Nephron progenitor cell (in vitro differentiated cells): ENCODE measurements at places on chromosomes 6 and 20.
A peak's percentile ranks its signal among the peaks of the same experiment; 100 is the strongest.

DNA sequence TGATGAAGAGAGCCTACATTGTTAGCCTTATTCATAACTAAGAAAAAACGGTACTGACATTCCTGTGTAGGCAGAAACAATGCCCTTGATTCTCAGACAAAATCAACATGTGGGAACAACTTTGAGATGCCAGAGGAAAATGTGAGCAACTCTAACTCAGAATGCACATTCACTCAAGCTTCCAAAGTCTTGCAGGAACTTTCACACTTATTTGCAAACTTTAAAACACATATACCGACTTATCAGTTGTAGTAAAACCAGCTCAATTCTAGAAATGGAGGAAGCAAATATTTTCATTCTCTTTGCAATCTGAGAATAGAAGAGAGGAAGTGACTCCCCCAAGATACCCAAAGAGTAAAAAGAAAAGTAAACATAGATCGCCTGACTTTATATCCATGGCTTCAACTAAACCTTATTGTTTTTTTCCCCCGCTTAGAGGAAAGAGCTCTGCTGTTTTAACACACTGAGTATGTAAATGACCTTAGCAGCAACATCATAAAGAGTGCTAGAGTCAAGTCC lies 117.6 kb downstream of the EPB41L2 start:
- DNase-seq: no peak

GRCh38 chr20:51384875-51385274 lies 157.6 kb downstream of the NFATC2 start:
- DNase-seq: no peak

DNA sequence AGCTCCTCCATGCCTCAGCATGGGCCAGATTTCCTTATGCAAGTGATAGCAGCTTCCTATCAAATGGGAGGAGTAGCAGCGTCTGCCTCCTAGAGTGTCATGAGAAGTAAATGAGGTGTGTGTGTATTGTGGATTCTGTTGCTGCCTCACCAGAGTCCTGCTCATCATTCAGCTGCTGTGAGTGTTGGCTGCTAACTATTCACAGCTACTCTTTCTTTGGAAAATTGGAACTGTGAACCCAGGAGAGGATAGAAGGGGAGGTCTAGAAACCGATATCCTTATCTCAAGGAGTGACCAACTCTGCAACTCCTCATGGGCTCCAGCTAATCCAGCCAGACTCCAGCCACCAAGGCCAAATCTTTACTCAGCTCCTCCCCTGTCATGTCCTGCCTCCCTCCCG lies 63.3 kb downstream of the TOX2 start:
- DNase-seq: no peak

- DNase-seq: no peak
Measured at GRCh38 chr6:72849346-72849745, 227.5 kb downstream of the KCNQ5 start.

GRCh38 chr20:1835186-1836035 lies 59.8 kb upstream of the SIRPA start:
- no peak for DNase-seq

GRCh38 chr6:84072442-84072997 lies 38.9 kb downstream of the MRAP2 start:
- DNase-seq: no peak

GRCh38 chr6:25882051-25882496 lies 8.0 kb upstream of the SLC17A3 start:
- no peak for DNase-seq

DNA sequence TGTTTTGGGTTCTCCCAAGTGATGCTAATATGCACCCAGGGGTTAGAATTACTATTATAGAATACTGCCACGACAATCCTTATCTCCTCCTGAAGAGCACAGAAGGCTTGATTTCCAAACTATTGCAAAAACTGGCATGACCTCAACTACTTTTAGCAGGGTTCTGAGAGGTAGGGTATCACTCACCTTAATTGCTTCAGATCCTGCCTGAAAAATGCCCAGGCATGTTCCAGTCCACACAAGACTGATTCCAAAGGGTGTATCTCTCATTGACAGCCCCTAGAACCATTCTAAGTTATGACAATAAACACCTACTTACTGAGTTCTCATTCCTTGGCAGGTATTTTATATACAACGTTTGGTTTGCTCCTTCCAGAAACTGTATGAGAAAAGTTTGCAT lies 5.0 kb upstream of the DSE start:
- no peak for DNase-seq

DNA sequence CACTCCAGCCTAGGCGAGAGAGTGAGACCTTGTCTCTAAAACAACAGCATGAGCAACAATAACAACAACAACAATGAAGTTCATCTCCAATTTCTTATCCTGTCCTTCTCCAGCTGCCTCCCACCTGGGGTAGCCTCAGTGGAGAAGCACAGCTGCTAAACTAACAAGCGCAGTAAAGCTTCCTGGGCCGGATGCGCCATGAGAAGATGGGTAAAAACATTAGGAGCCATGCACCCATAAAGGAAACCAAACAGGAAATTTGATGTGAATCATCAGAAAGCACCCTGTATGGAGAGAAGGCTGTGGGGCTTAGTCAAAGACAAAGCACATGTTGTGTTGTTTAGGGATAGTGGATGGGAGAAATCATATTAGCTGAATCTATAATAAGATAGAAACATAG lies 61.1 kb upstream of the CCN6 start:
- no peak for DNase-seq

DNA sequence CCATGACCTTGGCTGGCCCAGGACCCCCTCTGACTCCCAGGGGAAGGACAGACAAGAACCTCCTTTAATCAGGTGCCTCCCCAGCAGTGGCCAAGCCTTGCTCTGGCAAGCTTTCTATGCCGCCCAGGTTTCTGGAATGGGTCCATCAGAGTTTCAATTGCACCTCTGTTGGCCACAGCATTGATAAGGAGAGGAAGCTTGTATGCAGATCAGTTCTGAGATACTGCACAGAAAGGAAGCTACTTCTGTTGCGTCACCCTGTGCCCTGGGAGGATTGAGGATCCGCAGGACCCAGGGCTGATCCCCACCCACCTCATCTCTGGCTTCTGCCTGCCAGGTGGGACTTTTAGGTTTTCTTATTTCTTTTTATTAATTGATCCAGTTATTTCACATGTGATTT lies 167.2 kb downstream of the TFAP2C start:
- DNase-seq: no peak

DNA sequence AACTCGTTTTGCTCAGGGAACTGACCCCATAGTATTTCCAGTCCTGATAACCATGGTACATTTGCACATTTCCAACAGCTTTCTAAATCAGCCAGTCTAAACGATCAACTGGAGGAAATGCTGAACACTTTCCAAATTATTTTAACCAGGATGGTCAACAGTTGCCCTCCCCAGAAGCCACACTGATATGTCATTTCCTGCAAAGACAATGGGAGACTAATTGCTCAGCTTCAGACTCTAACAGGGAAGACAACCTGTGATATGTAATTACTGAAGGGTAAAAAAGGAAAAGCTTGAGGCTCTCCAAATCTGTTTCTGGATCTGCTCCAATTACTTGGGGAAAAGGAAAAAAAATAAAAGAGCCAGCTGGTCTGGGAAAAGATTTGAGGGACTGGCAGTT lies 88.8 kb downstream of the FYN start:
- DNase-seq: no peak

DNA sequence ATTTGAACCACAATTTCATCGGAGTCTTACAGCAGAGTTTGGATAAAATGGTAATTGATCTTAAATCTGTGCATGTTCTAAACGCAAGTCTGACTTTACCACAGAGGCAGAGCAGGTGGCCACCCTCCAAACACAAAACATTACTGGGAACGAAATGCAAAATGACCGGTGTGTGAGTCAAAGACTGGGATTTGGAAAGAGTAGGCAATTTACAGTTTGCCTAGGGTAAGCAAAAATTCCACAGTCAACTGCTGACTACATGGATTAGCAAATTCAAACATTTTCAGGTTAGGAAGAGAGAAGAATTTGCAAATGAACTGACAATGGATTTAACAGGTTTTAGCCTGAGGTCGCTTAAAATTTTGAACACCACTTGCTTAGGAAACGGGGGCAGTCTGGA lies 444.4 kb downstream of the HDGFL1 start:
- DNase-seq: no peak

GRCh38 chr6:42932412-42932811 lies 3.1 kb downstream of the CNPY3 start:
- no peak for DNase-seq

- DNase-seq: no peak
Measured at GRCh38 chr6:44775121-44775520, 387.6 kb downstream of the CDC5L start.

- DNase-seq: peak; percentile 79
Measured at GRCh38 chr6:1524040-1524480, 85.7 kb upstream of the FOXC1 start.

DNA sequence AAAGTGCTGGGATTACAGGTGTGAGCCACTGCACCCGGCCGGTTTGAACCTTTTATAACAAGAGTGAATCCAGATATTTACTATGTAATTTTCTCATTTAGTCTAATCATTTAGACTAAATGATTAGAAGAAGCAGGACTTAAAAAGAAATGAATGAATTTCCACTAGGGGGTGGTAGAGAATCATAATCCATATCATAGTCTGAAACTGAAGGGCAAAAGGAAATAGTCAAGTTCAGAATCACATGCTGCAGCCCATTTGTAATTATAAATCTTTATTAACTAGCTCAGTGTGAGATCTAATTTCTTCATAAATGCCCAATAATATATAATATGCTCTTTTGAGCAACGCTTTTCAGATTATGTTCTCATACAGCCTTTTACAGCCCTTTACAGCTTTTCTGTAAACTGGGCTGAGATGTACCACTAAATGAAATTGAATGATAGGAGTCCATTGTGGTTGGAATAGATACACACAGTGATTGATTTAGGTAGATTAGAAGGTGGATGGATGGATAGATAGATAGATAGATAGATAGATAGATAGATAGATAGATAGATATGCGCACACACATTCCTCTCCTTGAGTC lies 31.8 kb downstream of the PSMB9 start:
- DNase-seq: no peak

GRCh38 chr20:60254901-60255411 lies 296.7 kb downstream of the CDH26 start:
- no peak for DNase-seq

- DNase-seq: no peak
Measured at GRCh38 chr20:1998715-1999114, 4.9 kb upstream of the PDYN start.

- DNase-seq: peak; percentile 49
Measured at GRCh38 chr20:38658879-38659596, 57.4 kb downstream of the ARHGAP40 start.

DNA sequence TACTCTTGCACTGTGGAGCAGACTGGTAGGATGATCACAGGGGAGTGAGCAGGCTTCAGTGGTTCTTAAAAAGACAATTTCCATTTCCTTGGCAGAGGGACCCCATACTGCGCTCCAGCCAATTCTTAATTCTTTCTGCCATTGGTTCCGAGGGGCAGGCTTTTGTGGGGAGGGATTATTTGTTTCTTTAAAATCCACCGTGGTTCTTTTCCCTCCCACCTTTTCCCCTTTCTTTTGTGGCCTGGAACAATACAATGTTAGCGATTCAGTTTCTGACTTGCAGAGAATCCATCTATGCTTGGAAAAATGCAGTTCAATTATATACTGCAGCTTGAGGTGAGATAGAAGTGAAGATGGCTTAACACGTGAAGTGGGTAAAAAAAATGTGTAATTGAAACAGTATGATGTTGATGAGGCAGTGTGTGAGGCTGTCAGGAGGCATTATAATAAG lies 379.0 kb upstream of the FLRT3 start:
- no peak for DNase-seq

GRCh38 chr6:138571181-138571580 lies 71.9 kb upstream of the NHSL1 start:
- DNase-seq: no peak

GRCh38 chr20:62129731-62130531 lies 7.7 kb downstream of the LSM14B start:
- no peak for DNase-seq

DNA sequence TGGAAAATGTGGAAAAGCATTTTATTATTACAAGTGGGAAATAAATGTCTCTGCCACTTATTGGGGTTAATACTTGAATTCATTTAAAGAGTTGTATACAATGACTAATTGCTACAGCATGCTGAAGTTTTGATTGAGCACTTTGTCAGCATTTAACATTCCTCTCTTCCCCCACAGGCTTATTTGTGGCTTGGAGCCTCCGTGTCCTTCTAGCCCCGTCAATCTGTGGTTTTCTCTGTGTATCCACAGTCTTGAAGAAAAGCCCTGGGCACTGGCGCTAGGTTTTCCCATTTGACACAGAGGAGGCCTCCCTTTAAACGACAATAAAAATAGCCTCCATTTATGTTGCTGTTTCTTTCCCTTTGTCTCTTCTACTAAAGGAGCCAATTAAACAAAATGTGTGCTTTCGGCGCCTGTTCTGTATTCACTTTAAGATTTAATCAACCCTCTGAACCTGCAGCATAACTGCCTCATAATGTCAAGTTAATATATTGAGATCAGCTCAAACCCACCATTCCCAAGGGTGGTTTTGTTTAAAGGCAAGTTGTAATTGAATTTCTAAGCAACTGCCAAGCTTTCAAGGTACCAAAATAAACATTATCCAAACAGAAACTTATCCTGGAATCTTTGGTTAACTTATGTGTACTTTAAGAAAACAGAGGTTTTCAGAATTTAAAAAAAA lies 326.6 kb upstream of the RNF24 start:
- no peak for DNase-seq

DNA sequence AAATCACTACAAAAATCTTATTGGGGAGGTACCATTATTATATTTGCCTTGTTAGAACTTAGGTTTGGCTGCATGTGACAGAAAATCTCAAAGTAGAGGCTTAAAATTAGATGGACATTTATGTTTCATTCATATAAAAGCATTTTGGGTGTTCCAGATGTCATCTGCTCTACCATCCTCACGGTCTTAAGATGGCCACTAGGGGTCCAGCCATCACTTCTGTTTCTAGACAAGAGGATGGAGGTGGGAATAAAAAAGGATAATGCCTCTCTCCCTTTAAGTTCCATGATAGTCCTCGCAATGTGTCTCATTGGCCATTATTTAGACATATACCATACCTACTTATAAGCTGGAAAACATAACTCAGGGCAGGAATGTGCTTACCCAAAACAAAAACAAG lies 929.5 kb downstream of the KIF16B start:
- no peak for DNase-seq

- DNase-seq: no peak
Measured at GRCh38 chr6:30151580-30151979, 9.4 kb downstream of the TRIM10 start.

GRCh38 chr20:5205348-5206210 lies 78.8 kb downstream of the CDS2 start:
- peak; percentile 81 for DNase-seq

DNA sequence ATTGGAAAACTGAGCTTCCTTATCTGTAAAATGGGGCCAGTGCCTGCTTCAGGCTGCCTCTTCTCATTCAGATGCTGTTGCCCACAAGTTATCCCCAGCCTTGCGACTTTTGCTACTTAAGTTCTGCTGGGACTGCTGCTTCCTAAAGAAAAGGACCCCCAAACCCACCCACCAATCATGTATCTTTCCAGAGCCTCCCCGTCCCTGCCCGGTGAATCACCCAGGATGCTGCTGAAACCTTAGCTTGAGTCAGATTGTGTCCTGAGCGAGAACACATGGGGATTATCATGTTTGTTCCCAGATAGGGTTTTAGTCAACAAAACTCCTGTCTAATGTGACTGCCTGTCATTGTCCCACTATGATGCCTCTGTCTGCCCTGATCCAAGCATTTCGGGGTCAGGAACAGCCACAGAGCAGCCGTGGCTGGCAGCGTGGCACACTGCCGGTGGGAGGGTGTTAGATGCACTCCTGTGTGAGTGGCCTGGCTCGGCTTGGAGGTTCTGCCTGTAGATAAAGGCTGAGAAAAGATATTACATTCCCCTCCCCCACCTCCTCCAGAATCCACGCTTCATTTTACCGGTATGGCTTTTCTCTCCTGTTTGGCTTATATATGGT lies 79.9 kb downstream of the TOX2 start:
- DNase-seq: no peak
